AG08396 (cell line): ENCODE measurements at places on chromosomes 2 and 18.

- peak; percentile 53 for DNase-seq
Measured at GRCh38 chr2:64330281-64331113, 123.5 kb upstream of the LGALSL start.

- DNase-seq = peak; percentile 7
Measured at GRCh38 chr2:53202063-53202462, 565.5 kb upstream of the CHAC2 start.

- DNase-seq = no peak
Measured at GRCh38 chr2:65660340-65660739, 227.9 kb upstream of the SPRED2 start.

- DNase-seq = no peak
Measured at GRCh38 chr2:20362701-20363435, 12.2 kb upstream of the PUM2 start.

GRCh38 chr2:111164078-111164477, 43.4 kb downstream of the BCL2L11 start:
- no peak for DNase-seq

DNA sequence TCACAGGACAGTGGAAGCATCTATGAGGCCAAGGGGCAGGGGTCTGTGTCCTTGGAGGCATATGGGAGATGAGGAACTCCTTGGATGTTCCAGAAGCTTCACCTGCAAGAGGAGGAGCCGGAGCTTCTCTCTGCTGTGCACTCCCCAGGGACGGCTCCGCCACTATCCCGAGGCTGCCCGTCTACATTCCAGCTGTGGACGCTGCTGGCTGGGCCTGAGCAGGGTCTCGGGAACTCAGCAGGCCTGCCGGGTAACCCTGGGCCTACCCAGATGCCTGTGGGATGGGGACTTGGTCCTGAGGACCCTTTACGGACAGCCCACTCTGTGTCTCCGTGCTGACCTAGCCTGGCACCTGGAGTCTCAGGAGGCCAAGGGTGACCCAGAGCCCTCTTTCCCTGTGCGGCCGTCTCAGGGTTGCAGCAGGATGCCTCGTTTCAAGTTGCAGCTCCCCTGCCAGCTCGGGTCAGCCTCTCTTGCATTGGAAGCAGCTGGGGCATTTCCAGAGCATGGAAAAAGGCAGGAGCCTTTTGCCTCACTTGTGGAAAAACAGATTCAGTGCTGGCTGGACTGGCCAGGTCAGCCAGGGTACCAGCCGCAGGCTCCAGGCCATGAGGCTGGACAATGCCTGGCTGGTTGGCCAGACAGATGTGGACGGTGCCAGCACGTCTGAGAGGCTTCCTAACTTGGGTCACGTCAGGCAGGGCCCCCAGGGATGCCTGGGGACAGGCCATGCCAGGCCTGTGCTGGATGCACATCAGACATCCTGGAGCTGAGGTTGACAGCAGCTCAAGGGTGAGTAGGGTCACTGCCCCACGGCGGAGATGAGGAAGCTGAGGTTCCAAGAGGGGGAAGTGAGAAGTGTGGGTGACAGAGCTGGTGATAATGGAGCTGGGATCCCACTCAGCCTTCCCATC, 41.5 kb downstream of the SCTR start:
- no peak for DNase-seq

DNA sequence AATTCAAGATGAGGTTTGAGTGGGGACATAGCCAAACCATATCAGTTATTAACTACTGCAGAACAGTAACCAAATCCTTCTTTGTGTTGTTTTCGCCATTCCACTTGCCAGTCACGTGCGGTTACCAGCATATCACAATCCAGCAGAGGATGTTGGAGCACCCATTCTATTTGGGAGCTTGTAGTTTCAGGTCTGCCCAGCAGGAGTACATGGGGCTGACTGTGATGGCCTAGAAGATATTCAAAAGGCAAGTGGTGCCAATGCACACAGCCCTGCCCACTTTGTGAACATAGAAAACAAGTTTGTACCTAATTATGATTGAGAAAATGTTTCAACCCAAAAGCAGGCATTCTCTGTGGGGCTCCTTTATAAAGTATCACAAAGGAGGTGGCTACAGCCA, 57.0 kb downstream of the ZNF519 start:
- no peak for DNase-seq

DNA sequence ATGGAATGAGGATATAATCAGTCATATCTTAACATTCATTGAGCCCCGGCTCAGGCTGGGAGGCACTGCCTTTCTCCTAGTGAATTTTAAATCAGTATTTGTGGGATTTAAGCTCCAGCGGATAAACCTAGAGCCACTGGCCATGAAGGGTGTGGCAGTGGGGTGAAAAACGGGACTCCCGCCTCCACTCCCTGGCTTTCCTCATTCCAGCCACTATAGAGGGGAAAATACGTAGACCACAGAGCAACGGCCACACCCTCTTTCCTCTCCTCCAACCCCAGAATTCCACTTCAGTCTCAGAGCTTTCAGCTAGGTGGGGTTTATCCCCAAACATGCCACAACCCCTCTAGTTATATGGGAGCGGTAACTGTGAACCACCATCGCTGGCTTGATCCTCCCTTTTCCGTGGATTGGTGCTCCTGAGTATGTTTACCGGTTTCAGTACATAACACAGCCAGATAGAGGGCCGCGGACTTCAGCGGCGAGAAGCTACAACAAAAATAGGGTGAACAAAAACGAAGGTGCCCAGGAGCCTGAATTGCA, 70.6 kb upstream of the ITGB6 start:
- DNase-seq = peak; percentile 54

DNA sequence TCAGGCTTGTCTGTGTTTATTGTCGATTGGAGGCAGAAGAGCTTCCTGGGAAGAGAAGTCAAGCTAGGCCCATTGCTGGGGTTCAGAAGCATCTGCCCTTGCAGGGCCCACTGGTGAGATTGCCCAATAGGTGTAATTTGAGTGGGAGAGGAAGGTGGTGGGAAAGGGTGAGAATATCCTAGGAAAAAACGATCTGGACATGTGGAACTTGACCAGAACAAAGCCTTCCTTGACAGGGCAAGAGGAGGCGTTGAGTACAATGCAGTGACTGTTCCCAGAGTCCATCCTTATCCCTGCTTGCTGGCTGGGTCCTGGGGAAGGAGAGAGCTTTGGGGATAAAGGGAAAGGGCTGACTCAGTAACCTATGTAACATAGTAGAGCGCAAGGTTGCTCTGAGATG, 27.1 kb downstream of the NABP1 start:
- DNase-seq = no peak

DNA sequence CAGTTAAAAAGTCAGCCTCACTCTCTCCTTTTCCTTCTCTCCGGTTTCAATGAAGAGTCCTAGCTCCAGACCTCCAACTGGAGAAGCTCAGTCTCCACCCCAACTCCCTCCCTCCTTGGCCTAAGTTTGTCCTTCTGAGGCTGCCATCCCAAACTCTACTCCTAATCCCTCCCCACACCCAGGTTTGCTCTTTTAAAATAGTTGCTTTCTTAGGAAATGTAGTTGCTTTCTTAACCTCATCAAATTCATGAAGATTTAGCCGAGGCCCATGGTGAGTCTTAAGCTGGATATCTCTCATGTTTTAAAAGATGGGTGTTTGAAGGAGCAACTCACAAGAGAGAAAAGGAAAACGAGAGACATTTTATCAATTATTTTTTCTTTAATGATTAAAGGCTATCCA, 937 bp upstream of the LANCL1 start:
- peak; percentile 76 for DNase-seq
